ENCODE measurements at places on chromosomes 1 and 21.
A peak's percentile ranks its signal among the peaks of the same experiment; 100 is the strongest.

DNA sequence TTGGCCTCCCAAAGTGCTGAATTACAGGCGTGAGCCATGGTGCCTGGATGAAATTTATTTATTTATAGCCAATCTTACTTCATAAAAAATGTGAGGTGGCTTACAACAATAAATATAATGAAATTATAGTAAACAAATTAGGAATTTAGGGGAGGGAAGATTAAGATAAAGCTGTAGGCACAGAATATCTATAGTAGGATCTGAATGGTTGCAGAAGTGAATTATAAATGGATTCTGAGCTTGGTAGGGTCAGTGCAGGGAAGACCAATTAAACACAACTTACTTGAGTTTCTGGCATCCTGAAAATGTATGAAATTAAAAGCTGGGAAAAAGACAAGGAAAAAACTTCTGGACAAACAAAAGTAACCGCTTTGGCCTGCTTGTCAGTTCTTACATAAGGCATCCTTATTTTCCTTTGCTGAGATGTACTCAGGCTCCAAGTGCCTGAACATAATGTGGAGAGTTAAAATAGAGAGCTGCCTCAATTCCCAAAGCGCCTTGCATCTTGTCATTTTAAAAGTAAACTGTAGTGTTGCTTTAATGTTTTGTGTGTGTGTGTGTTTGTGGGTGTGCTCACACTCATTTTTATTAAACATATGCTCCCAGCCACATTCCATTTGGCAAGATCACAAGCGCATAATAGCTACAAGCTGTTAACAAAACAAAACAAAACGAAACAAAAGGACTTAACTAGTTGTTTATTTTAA is 247.3 kb downstream of the S1PR1 start:
- no peak for DNase-seq

GRCh38 chr21:32611471-32611997 is 643 bp downstream of the CFAP298 start:
- DNase-seq: peak; percentile 12

DNA sequence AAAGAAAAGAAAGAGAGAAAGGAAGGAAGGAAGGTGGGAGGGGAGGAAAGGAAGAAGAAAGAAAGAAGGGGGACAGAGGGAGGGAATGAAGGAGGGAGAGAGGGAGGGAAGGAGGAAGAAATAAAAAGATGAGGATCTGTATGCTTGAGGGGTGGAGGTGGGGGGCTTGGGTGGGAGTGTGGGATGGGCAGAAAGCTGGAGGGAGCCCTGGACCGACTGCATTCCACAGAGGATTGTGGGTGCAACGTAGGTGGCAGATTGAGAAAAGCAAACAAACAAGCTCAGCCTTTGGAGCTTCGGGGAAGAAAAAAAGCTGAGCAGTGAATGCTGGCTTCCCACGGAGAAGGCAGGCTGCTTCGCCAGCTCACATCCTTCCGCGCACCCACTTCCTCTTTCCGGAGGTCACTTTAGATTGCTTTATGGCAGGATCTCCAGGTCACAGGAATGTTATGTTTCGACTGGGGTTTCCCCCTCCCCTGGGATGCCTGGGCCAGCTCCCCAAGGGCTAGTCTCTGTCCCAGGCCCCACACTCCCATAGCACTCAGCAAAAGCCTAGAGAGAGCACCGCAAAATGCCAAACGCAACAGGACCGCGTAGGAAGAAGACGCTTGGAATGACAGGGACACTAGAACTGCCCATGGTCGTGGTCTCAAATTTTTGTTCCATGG is 20.7 kb upstream of the LGALS8 start:
- peak; percentile 76 for DNase-seq

GRCh38 chr1:53372501-53372951 is 44.7 kb upstream of the LRP8 start:
- DNase-seq: no peak

All from astrocyte of the spinal cord (primary cell).